ENCODE measurements at places on chromosomes 16 and 17. TPM values are rescaled to one million over a fixed set of nuclear protein-coding genes. Genes with fewer than 3 reads are reported as not detected.

DNA sequence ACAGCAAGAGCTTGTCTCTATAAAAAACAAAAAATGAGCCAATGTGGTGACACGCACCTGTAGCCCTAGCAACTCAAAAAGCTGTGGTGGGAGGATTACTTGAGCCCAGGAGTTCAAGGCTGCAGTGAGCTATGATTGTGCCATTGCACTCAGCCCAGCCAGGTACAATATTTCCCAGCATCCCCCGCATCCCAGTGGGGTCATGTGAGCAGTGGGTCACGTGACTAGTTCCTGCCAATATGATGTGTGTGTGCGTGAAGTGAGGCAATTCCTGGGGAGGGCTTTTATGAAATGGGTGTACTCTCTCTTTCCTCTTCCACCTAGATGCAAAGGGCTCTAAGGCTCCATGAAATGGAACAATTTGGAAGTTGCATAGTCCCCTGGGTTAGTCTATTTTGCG, 81.3 kb downstream of the GSG1L start:
- no peak for DNase-seq

Gene ADAP2
- total RNA-seq: 18.9 TPM

Gene SEZ6
- not detected for total RNA-seq

Gene SPN
- 124 TPM for total RNA-seq

Gene GAN
- 7.9 TPM for total RNA-seq

DNA sequence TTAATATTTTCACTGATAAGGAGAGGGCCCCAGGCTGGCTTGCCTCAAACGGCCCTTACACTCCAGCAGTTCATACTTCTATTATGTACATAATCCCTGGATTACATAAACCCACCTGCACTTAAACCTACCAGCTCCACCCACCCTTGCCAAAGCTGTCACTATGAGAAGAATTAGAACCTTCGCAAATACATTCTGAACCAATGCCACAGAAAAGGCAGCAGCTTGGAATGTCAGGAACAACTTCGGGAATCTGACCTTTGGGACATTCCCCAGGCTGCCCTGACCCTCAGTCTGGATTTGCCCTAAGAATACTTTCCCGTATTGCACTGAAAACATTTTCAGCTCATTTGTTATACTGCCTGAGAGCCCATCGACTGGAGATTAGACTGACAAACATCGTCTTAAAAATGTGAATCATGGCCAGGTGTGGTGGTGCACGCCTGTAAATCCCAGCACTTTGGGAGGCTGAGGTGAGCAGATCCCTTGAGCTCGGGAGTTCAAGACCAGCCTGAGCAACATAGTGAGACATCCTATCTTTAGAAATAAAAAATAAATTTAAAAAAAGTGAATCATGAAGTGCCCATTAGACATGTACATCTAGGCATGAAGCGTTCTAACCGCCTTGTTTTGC, 21.0 kb upstream of the SEC14L1 start:
- no peak for DNase-seq

- DNase-seq: no peak
Observed at GRCh38 chr17:17435323-17435722, 41.5 kb upstream of the MED9 start.

- DNase-seq: no peak
Observed at GRCh38 chr16:54937671-54938211, 7.1 kb downstream of the IRX5 start.

Gene ARL2BP
- total RNA-seq: 37.2 TPM

Gene PTGES3L
- total RNA-seq: not detected

Gene LYZL6
- total RNA-seq: not detected

DNA sequence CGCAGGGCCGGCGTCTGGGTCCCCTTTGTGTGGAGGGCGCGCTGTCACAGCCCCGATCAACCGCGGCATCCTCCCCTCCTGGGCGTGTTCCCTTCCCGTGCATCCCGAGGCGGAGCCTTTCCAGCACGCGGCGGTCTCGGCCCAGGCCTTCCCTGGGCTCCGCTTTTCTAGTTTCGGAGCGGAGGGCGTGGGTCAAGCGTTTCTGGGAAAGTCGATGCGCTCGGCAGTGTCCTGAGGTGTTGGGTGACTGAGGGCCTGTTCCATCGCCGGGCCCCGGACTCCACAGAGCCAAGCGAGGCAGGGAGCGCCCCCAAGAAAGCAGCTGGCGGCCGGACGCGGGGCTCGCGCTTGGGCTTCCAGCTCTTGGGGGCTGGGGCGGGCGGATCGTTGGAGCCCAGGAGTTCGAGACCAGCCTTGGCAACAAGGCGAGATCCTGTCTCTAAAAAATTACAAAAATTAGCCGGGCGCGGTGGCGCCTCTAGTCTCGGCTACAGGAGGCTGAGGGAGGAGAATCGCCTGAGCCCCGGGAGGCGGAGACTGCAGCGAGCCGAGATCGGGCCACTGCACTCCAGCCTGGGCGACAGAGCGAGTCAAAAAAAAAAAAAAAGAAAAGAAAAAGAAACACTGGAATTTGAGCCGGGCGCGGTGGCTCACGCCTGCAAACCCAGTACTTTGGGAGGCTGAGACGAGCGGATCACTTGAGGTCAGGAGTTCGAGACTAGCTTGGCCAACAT, 806 bp downstream of the IFT140 start:
- DNase-seq: no peak

DNA sequence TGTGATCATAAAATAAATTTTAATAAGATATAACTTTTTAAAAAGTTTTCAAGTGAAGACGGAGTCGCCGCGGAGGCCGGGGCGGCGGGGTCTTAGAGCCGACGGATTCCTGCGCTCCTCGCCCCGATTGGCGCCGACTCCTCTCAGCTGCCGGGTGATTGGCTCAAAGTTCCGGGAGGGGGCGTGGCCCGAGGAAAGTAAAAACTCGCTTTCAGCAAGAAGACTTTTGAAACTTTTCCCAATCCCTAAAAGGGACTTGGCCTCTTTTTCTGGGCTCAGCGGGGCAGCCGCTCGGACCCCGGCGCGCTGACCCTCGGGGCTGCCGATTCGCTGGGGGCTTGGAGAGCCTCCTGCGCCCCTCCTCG, at the start of gene FOXC2:
Gene FOXC2, plus strand, starts transcription at position 229 of the 365 bp plus-strand sequence. CDS start 507 bp downstream, outside the sequence.
- no peak for DNase-seq

GRCh38 chr16:9365370-9365728, 273.9 kb downstream of the HAPSTR1 start:
- no peak for DNase-seq

DNA sequence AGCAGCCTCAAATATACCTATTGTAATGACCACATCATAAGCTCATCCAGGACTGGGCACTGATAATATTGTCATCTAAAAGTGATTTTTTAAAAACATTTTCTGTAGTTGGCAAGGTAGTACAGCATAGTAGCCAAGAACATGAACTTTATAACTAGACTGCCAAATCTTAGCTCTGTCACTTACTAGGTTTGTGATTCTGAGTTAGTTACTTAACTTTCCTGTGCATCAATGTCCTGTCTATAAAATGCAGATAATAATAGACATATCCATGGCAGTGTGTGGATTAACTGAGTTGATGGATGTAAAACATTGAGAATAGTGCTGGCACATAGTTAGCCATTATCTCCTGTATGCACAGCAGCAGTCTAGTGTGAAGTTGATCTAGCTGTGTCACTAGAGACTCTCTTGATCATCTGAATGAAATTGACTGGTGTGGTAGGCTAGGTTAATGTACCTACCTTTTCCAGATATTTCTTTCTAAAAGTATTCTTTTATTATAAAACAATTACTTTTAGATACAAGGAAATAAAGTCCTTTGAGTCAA, 101.5 kb downstream of the STXBP4 start:
- no peak for DNase-seq

Gene SLFN12
- 12.1 TPM for total RNA-seq

DNA sequence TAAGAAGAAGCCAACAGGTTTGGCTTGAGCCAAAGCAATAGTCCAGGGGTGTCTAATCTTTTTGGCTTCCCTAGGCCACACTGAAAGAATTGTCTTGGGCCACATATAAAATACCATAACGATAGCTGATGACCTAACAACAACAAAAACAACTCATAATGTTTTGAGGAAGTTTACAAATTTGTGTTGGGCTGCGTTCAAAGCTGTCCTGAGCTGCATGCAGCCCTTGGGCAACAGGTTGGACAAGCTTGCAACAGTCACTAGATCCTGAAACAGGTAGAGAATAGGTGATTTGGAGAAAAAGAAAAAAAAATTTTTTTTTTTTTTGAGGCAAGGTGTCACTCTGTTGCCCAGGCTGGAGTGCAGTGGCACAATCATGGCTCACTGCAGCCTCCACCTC, 4.5 kb downstream of the CRYBA1 start:
- DNase-seq: no peak

Gene HSD17B2
- total RNA-seq: not detected

Gene TMEM132E
- 0.62 TPM for total RNA-seq

Gene TP53TG3B
- total RNA-seq: not detected

Gene NPIPA2
- 5.6 TPM for total RNA-seq

GRCh38 chr17:41919165-41919817, 540 bp upstream of the ACLY start:
- DNase-seq: no peak

Gene PLD6
- 12.1 TPM for total RNA-seq

DNA sequence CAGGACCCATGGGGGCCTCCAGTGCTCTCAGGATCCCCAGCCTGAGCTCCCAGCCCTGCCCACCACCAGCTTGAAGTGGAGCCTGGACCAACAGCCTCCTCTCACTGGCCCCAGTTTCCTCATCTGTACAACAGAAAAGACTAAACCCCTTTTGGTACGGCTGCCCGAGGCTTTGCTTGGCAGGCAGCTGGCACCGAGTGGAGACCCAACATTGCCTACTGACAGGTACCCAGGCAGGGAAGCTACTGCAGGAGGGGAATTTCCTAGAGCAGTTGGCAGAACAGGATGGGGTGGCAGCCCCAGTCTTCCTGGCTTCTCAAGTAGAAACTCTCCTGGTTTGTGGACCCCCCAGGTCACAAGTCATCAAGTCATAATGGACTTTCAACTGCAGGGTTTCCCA, 14.2 kb downstream of the SREBF1 start:
- DNase-seq: no peak

DNA sequence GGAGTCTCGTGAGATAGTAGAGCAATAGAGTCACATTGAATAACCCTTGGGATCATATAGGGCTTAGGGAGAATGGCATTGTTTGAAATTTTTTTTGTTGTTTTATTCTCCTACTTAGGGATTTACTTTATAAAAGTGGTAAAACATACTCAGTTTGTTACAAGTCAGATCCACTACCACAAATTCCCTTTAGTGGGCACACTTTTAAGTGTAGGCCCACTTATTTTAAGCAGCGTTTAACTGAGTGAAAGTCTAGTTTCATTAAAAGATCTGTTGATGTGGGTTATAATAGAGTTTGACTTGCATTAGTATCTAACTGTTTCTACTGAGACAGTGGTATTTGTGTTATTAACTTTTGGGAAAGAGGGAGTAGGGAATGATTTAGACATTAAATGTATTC, 49.3 kb downstream of the USP10 start:
- DNase-seq: no peak

Gene CES3
- total RNA-seq: 0.32 TPM

All from naive thymus-derived CD4-positive, alpha-beta T cell (primary cell).